ENCODE measurements at places on chromosomes 1 and 21. TPM values are rescaled to one million over a fixed set of nuclear protein-coding genes. Genes with fewer than 3 reads are reported as not detected.

GREM2 gene
- total RNA-seq = 0.64 TPM

DNTTIP2 gene
- total RNA-seq = 49.0 TPM

GRCh38 chr1:112460615-112461014 lies 48.1 kb upstream of the WNT2B start:
- DNase-seq = no peak

DNA sequence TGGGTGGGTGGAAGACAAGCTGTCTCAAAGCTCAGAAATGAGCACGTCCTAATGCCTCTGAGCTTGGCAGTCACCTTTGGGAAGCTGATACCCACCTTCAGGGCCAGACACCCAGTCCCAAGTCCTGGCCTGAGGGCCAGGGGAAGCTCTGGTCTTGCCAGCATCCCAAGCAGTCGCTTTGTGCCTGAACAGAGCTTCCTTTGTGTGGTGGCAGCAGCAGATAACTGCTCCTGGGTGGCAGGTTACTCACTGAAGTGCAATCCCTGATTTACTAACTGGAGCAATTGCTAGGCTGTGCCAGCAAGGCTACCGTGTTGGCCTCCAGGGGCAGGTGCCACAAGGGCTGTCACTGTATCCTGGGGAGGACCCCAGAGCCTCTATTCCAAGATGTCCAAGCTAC lies 40.4 kb upstream of the GRHL3 start:
- DNase-seq = no peak

DNA sequence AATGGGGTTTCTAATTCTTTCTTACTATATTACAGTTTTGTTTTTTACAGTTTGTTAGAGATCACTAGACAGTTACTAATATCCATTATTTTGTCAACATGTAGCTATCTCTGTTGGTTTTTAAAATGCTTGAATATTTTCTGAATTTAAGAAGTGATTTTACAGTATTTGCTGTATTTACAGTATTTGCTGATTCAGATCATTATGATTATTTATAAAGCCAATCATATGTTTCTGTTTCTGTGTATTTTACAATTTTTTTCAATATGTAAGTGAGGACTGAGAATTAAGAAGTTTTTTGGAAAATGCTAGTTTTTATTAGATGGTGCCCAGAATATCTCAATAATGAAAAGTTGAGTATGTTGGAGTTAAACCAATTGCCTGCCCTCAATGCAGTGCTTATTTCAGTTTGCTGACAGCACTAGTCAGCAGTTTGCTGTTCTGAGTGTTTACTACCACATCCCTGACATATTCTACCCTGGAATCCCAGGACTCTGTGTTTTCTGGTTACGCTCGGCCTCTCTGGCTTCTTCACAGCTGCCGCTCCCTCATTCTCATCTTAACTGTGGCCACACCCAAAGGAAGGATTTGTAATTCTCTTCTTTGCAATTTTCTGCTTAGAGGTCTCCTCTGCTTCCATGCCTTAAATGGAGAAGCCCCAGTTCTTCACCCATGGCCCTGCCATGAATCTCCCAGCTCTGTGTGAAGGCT lies 68.0 kb upstream of the BACH1 start:
- no peak for DNase-seq

GRCh38 chr21:38852278-38852677 lies 46.5 kb downstream of the ETS2 start:
- DNase-seq = no peak

All from upper lobe of right lung (tissue), 1 donor.